ENCODE measurements at places on chromosomes 11 and 22.
A peak's percentile ranks its signal among the peaks of the same experiment; 100 is the strongest.

- no peak for DNase-seq
These were observed 114.0 kb downstream of the ZNF280B start for GRCh38 chr22:22394591-22394990.

DNA sequence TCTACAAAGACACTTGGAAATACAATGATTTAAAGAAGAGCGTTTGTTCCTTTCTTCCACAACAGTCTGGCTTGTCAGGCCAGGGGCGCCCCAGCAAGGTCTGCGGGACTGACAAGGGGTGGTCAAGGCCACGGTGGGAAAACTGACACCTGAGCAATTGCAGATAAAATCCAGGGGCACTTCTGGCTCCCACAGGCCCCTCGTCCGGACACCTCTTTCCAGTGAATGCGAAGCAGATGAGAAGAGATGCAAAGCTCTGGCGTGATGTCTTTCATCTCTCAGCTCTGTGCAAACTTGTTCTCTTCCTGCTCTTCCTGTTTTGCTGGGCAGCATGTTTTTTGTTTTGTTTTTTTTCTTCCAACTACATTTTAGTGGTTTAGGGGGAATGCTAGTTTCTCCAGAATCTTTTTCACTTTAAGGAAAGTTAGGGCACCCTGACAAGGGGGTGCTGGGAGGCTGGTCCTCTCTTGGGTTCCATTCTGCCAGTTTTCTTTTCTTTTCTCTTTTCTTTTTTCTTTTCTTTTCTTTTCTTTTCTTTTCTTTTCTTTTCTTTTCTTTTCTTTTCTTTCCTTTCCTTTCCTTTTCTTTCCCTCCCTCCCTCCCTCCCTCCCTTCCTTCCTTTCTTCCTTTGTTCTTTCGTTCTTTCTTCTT lies 11.1 kb upstream of the CBX6 start:
- DNase-seq, result no peak

DNA sequence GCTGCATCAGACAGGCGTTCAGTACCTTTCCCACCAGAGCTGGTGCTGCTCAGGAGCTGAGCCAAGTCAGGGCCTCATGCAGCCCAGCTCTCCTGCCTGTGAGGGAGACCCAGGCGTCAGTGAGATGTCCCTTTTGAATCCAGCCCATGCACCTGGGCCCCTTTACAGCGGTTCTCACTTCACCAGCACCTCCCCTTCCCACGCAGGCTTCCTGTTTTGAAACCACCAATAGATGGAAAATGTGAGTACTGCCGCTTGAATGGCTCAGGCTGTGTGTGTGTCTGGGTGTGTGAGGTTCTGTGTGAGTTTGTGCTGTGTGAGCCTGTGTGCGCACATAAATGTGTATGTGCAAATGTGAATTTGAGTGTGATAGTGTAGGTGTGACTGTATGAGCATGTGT lies 88.4 kb downstream of the UBASH3B start:
- no peak for DNase-seq

- DNase-seq, result peak; percentile 43
These were observed 21.4 kb upstream of the AMOTL1 start for GRCh38 chr11:94746721-94747120.

DNA sequence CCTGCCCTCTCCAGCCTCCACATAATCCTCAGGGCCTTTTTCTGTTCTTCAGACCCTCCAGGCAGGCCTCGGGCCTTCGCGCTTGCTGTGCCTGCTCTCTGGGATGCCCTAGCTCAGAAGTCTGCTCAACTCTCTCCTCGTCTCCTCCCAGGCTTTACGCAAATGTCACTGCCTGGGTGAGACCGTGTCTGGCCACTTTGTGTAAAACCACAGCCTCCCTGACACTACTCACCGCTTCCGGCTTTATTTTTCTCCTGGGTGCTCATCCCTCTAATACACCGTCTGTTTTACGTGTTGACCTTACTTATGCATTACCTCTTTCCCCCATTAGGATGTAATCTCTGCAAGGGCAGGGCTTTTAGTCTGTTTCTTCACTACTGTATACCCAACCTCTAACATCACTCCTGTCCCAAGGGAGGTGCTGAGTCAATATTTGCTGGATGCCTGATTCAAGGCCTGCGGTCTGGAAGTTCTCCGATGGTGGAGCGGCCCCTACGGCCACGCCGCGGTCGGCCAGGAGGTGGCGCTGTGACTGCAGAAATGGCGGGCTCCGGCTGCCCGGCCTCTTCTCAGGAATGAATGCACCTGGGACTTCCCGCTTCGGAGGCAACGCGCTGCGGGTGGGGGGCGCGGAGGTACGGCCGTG lies 58.2 kb upstream of the THY1 start:
- DNase-seq, result peak; percentile 90

DNA sequence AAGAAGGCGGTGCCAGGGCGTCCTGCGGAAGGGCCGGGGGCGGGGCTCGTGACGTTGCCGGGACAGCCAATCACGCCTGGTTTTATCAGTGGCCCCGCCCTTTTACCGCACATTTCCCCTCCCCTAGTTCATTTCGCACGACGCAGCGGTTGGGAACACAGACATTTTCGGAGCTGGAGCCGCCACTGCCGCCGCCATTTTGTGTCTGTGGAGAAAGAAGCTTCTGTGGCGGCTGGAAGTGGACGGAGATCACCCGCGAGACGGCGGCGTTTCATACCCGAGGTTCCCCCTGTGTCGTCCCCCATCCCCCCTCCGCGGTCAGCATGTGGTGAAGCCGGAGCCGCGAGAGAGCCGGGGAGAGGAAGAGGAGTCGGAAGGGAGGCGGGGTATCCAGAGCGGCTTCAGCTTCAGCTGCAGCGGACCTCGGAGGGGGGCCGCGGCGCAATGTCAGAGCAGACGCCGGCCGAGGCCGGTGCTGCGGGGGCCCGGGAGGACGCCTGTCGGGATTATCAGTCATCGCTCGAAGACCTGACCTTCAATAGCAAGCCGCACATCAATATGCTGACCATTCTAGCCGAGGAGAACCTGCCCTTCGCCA lies at the start of gene PCF11:
TSS of gene PCF11 (plus strand) at position 136 of the 598 bp plus-strand sequence. CDS start at position 445, 309 bp downstream.
- no peak for DNase-seq

DNA sequence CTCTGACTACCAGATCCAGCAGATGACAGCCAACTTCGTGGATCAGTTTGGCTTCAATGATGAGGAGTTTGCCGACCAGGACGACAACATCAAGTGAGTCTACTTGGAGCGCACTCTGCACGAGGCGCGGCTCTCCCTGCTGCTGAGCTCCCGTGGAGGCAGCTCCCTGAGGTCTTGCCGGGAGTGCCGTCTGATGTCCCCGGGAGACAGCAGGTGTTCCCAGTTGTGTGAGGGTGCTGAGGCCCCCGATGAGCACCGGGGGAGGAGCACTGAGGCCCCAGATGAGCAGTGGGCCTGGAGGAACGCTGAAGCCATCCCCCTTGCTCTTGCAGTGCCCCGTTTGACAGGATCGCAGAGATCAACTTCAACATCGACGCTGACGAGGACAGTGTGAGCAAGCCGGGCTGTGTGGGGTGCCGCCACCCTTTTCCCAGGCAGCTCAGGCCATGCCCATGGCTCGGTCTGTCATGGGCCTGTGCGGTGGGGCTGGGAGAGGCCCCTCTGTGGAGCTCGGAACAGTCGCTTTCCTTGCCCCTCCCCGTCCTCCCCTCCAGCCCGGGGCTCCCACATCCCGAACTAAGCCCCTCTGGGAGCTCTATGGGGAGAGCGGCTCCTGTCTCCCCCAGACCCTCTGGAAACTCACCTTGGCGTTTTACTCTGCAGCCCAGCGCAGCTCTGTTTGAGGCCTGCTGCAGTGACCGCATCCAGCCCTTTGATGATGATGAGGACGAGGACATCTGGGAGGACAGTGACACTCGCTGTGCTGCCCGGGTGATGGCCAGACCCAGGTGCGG lies 37.1 kb downstream of the SBF1 start:
- no peak for DNase-seq

DNA sequence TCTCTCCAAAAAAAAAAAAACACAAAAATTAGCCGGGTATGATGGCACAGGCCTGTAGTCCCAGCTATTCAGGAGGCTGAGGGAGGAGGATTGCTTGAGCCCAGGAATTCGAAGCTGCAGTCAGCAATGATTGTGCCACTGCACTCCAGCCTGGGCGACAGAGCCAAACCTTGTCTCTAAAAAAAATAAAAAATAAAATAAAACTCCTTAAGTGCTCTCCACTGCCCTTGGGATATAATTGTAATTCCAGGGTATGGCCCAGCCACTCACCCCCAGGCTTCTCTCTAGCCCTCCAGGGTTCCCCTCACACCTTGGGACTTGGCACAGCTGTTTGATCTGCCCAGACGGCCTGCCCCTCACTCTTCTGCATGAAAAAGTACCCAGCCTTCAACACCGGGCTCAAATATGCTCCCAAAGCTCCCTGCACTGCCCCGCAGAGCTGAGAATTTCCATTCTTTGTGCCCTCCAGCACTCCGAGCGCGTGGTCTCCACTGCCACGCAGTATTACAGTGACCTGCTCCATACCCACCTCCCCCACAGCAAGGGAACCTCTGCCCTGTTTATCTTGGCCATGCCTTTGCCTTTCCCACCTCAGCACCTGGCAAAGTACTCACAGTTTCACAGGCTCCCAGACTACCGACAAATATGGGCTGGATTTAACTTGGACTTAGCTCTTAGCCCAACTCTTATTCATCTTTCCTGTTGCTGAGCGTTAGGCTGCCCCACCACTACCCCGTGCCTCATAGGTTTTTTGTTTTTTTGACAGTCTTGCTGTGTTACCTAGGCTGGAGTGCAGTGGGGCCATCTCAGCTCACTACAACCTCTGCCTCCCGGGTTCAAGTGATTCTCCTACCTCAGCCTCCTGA lies 7.6 kb upstream of the FTH1 start:
- DNase-seq, result no peak

DNA sequence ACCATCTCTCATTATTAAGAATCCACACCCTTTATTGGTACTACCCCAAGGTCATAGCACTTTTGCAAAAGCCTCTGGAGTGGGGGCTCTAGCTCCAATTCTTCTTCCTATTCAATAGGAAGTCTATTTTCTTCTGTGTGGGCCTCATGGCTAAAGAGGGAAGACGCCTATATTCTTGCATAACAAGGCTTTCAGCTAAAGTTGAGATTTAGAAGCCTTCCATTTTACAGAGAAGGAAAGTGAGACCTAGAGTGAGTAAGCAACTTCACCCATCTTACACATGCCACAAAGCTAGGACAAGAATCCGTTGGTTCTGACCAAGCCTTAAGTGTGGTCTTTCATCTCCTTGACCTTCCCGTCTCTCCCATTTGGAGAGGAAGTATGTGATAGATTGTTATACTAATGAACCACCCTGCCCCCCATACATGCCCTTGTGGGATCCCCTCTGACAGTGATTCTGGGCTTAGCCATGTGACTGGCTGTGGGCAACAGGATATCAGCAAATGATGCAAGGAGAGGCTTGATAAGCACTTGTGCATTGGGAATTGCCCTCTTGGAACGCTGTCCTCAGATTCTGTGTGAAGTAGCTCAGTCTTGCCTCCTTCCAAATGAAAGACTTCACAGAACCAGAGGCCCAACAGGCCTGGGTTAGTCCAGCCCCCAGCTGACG lies 12.3 kb downstream of the BACE1 start:
- no peak for DNase-seq

GRCh38 chr11:128488471-128488870 lies 98.9 kb downstream of the ETS1 start:
- peak; percentile 97 for DNase-seq

DNA sequence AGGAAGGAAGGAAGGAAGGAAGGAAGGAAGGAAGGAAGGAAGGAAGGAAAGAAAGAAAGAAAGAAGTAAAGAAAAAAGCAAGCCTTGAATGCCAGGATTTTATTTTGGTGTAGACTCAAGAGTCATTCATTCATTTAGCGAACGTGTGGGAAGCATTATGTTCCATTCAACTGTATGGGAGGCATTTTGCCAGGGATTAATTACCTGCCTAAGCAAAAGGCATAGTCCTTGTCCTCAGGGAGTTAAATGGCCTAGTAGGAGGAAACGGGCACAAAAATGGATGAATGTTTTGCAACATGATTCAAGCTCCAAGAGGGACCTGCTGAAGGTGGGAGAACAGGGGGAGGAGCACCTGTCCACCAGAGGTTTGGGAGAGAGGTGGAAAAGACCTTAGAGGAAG lies 16.2 kb upstream of the ZNRF3 start:
- no peak for DNase-seq

- no peak for DNase-seq
These were observed 7.0 kb downstream of the TP53I11 start for GRCh38 chr11:44943696-44944095.

DNA sequence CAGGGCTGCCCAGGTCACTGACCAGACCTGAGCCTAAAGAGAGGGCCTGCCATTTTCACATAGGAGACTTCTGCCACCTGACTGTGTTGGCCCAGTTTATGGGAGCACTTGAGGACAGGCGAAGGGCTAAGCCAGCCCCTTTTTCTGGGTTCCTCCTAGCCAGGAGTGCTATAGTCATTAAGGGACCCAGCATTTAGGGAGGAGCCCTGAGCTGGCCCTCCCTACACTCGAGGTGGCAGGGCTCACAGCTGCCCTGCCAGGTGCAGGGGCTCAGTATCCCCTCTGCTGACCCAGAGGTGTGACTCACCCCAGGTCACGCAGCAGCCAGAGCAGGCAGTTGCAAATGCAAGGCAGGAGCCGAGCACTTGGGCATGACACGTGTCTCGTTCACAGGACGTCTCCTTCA lies 86.3 kb upstream of the CRYBB3 start:
- no peak for DNase-seq

DNA sequence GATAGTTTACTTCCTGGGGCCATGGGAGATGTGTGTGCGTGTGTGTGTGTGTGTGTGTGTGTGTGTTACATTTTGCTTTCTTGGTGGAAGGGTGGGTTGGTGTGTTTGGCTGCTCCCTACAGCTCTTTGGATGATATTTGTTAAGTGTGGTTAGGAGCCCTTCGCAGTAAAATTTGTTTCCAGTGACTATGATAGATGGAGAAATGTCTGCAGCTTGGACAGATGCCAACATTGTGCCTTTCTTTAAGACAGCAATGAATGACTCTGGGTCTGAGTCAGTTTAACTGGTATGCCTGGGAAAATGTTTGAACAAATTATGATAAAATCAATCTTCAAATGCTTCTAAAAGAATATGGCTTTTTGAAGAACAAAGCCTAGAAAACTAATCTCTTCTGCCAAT lies 102.7 kb upstream of the TRPC6 start:
- peak; percentile 68 for DNase-seq

GRCh38 chr22:17945888-17946648 lies 78.3 kb downstream of the MICAL3 start:
- DNase-seq, result no peak

DNA sequence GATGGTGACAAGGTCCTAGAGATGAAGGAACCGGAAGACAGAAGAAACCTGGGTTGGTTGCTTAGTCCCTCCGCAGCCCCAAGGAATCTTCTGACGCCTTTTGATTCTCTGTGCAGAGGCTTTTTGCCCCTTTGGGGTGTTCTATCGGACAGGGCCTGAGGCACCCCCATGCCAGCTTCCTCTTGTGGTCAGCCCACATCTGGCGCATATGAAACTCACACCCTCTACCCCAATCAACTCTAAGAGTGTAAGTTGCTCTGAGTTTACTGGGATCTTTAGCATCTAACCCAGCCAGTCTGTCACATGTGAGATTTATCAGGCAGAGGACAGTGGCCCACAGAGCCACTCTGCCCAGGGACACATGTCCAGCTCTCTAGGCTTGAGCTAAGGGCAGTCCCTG lies 17.4 kb downstream of the RASD2 start:
- no peak for DNase-seq

DNA sequence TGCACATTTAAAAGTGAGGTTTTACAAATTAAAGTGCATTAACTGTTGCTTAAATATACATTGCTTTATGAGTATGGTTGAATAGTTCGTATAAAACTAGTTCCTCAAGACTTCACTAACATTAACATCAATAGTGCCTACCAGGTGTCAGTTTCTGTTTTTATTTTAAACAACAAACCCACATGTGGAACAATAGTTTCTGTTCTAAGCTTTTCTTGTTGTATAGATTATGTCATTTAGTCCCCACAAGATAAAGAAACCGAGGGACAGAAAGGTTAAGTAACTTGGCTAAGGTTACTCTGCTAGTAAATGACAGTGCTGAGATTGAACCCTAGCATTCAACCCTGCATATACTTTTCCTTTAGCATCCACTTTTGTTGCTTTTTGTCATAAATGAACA lies 41.4 kb upstream of the ST14 start:
- no peak for DNase-seq

All from ELR (cell line).